ENCODE measurements at places on chromosomes 4 and X.

GRCh38 chrX:79107891-79108718, 36.4 kb upstream of the GPR174 start:
- no peak for DNase-seq

GRCh38 chr4:165369522-165369921, 9.3 kb upstream of the CPE start:
- DNase-seq = no peak

DNA sequence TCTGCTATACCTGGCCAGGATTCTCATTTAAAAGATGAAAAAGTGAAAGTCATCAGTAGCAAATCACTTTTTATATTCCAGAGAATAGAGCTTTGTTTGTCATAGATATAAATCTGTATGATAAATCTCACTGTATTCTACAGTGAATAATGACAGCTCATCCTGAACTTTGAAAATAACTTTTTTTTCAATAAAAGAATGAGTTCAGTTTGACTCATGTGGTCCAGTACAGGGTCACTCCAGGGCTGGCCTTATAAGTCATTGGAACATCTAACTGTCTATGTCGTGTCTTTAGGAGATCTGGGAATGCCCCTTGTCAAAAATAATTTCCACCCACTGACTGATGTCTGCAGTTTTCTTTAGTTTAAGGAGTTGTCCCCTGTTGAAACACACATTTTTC, 18.5 kb upstream of the CXCL8 start:
- no peak for DNase-seq

DNA sequence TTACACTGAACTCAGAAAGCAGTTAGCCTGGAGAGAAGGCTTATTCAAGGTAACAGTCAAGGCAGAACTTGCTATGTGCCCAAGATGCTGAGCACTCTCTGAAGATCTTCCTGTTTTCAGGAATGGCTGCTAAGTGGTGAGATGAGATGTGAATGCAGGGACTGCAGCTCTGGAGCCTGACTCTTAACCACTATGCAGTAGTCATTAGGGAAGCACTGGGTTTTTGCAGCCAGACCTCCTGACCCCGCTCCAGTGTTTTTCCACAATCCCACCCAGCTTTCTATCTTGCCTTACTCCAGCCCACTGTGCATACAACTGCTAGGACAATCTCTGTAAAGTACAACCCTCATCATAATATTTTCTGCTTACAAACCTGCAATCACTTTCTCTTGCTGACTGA, 95.2 kb upstream of the LNX1 start:
- DNase-seq = no peak

DNA sequence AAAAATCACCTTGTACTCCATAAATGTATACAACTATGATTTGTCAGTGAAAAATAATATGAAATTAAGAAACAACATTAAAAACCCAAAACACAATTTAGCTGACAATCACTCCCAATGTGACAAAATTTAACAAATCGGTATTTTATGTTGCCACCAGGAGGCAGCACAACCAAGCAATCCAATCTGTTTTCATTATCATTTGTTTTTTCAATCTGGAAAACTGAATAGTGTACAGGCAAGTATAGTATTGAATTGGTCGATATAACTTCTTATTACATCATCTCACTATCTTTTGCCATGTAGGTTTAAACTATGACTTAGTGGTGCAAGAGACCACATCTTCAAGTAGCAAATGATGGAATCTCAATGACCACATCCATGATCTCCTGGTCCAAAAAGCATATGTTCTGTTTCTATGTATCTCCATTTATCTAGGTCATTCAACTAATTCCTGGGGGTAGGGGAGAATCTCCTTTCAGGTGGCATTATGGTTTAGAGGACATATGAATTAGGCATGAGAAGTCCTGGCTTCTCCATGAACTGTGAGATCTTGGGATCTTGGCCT, 112.9 kb upstream of the AGA start:
- no peak for DNase-seq

DNA sequence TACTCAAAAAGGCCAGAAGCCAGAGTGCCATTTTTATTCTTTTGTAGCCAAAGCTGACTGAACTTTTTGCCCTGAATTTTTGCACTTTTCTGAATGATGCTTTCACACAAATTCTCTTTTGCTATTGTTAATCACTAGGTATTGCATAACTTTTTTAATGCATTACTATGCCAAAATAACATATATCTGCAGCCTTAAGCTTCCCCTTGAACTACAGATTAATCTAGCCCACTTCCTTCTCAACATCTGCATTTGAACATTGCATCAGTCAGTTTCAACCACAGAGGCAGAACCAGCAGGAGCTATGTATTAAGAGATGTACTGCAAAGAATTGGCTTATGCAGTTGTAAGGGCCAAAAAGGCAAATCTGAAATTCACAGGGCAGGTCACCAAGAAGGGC, 197.6 kb upstream of the GYPA start:
- DNase-seq = no peak

DNA sequence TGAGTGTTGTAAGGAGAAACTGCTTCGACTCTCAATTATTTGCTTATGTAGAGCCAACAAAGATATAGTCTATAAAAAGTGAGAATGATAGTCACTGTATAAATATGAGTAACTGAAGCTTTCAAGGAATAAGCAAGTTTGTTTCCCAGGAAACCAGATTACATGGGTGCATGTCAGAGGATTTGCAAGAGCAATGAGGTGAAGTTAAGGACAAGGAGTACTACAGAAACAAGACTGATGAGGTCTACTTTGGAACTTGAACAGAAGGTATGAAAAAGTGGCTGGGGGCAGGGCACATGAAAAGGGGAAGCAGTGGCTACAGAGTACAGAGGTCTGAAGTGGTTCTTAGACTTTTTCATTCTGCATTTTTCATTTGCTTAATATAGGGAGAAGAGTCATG, 321.0 kb upstream of the CXXC4 start:
- no peak for DNase-seq

DNA sequence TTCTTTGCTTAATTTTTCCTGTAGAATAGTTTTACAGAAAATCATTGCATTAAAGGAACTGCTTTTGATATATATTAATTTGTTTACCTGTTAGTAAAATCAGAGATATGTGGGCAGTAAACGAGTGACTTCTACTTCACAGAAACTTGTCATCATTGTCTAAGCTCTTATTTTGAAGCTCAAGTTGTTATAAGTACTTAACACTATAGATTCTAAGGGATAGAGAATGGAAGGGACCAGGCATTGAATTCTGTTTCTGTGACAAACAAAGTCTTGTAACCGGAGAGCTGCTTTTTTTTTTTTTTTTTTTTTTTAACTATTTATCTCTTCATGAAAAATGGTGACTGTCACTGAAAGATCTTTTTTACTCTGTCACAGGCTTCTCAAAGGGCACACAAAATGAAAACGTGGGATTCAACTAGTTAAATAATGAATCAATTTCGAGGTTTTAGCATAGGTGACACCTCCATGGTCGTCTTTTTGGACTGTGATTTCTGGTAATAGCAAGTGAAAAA, 14.4 kb downstream of the STK26 start:
- no peak for DNase-seq

- no peak for DNase-seq
These were observed 4.0 kb downstream of the TCEAL2 start for GRCh38 chrX:102129473-102129872.

DNA sequence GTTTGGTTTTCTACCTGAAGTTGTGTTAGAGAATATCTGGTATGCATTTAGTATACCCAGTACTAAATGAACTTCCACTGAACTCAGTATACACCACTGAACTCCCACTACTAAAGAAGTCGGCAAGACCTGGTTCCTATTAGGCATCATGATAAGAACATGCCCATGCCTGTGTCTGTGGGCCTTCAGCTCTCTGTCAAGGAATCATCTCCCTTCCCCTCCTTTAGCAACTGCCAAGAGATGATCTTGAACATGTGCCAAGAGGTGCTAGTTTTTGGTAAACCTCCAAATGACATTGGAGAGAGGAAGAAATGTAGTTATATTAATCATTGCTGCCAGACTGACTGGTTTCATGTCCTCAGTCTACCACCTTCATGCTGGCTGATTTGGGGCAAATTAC, 113.2 kb downstream of the ATP10D start:
- DNase-seq = no peak

DNA sequence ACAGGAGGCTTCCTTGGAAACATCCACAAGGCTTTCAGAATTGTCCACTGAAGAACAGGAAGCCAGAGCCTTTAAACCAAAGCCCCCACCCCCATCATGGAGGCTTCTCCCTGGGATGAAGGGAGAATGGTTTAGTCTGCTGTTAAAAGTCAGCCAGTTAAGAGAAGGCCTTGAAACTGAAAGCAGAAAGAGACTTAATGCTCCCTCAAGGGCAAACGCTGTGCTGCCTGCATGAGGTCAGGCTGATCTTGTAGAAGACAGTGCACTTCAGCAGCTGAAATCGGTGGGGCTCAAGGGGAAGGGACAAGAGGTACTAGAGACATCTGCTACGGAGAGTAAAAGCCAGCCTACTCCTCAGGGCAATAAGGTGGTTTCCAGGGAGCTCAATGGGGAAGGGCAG, 69.0 kb downstream of the HPRT1 start:
- no peak for DNase-seq

DNA sequence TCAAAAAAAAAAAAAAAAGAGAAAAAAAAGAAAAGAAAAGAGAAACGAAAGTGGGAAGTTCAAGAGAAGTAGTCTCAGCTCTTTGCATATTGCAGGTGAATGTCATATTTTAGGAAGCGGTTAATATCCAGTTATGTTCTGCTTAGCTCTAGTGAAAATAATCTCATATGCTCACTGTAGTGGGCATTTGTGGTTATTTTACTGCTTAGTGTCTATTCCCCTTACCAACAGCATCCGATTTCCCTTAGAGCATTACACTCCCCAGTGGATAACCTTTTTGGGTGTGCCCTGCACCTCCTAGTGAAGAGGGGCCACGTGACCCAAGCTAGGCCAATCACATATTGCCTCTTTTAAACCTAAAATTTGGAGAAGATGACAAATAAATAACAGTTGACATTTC, 111.2 kb upstream of the ZNF827 start:
- DNase-seq = no peak

DNA sequence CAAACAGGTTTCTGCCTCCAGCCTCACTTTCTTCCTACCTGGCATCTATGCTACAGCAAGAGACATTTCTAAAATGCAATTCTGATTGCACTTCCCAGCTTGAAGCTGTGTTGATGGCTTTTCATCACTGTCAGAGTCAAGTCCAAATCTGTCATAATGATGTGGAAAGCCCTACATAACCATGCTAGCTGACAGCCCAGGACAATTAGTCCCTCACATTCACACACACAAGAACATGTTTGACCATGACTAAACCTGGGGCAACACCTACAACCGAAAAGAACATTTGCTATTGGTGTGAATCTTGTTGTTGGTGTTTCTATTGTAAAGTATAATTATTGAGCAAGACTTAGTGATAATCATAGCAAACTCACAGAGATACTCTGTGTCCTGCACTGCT, 58.2 kb downstream of the PPM1K start:
- DNase-seq = no peak

GRCh38 chr4:67714248-67714583, 13.3 kb upstream of the UBA6 start:
- DNase-seq = peak; percentile 66

GRCh38 chrX:153984351-153985178, 12.0 kb downstream of the TMEM187 start:
- DNase-seq = no peak

GRCh38 chr4:36740796-36741310, 459.4 kb downstream of the DTHD1 start:
- no peak for DNase-seq

GRCh38 chrX:70444326-70444945, at the start of gene DLG3:
TSS of gene DLG3 (plus strand) at chrX:70444835. CDS start at chrX:70445202, 367 bp downstream.
- no peak for DNase-seq

GRCh38 chr4:3062471-3062870, 11.9 kb downstream of the HTT-AS start:
- no peak for DNase-seq

DNA sequence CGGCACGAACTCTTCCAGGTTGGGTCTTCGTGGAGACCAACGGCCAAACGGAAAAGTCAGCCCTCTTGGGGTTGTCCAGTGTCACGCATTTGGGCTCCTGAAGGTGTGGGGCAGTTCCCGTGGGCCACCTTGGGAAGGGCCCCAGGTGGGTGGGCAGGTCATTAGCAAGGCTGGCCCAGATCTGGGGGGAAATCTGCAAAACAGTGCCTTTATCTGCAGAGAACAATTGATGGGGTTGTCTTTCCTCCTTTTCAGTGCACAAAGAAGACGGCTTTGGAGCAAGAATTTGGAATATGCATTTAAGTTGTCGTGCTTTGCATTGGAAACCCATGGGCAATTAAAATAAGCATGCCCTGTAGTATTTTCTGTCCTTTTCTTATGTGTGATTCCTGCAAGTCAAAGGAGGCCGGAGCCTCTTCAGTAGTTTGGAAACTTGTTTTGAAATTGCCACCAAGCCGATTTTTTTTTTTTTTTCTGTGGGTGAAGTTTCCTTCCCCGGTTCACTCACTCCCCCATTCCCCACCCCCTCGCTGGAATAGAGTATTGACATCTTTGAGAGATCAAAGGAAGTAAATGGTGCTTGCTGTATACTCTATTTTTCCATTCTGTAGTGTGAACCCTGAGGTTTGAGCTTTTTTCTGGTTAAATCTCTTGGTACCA, 9.8 kb downstream of the ZIC3 start:
- DNase-seq = no peak

DNA sequence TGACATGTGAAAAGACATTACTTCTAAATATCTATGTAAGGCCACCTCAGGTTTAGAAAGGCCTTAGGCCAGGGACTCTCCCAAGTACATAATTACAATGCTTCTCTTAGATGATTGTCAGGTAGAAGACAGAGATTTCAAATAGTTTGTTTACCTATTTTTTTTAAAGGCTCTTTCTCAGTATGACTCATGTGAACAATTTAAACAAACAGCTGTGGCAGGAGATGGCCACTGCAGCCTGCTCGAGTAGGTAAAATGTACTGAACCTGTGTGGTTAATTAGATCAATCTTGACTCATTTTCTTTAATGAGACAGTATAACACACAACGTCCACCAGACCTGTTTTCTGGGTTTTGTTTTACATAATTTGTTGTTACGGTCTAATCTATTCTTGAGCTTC, 50.2 kb downstream of the LEF1 start:
- DNase-seq = no peak

DNA sequence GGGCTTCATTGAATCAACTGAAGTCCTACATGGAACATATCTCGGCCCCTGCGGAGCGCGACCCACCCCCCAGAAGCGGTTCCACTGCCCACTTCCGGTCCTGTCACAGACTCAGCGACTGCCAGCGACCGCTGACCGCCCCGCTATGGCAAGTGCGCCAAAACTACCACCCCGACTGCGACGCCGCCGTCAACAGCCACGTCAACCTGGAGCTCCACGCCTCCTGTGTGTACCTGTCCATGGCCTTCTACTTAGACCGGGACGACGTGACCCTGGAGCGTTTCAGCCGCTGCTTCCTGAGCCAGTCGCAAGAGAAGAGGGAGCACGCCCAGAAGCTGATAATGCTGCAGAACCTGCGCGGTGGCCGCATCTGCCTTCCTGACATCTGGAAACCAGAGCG, 14.8 kb upstream of the FAM47A start:
- DNase-seq = no peak

- DNase-seq = no peak
These were observed 110.7 kb downstream of the CCSER1 start for GRCh38 chr4:90237751-90238530.

DNA sequence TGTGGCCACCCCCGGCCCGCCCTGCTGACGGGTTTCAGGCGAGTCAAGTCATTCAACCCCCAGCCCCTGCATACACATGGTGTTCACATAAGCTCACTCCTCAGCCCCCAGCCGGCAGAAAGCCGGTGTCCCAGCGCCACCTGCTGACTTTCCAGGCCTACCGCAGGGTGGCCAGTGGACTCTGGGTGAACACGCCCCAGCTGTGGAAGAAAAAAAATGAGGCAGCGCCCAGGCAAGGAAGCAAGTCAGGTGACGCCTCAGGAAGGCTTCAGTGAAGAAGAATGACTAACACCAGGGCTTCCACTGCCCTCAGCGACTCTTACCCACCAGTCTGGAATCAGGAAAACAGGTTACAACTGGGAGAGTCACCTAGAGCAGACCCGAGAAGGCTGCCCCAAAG, 15.8 kb downstream of the BCAP31 start:
- peak; percentile 8 for DNase-seq

Data from T-helper 2 cell treated with Interferon-gamma antibody and Interleukin-4, amounts not matched to agents 5 μg/mL and 100 μg/mL, for 36 hours (primary cell).